ENCODE measurements at places on chromosomes 3 and 15.

GRCh38 chr3:30112902-30113484 is 493.4 kb upstream of the TGFBR2 start:
- DNase-seq, result no peak

DNA sequence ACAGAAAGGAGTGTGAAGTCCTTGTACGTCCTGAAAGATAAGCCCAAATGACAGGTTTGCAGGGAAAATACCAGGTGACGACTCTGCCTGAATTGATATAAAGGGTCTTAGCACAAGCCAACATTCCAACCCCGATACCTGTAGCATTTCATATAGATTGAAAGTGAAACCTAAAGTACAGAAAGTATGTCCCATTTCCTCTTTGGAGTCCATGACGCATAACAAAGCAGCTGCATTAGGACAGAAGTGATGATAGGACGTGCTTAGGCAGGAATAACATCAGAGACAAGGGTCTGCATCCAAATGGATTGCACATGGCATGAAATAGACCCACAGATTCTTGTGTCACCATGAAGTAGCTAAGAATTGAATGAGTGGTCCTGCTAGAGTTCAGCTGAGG is 187.0 kb upstream of the ROBO1 start:
- DNase-seq, result no peak

DNA sequence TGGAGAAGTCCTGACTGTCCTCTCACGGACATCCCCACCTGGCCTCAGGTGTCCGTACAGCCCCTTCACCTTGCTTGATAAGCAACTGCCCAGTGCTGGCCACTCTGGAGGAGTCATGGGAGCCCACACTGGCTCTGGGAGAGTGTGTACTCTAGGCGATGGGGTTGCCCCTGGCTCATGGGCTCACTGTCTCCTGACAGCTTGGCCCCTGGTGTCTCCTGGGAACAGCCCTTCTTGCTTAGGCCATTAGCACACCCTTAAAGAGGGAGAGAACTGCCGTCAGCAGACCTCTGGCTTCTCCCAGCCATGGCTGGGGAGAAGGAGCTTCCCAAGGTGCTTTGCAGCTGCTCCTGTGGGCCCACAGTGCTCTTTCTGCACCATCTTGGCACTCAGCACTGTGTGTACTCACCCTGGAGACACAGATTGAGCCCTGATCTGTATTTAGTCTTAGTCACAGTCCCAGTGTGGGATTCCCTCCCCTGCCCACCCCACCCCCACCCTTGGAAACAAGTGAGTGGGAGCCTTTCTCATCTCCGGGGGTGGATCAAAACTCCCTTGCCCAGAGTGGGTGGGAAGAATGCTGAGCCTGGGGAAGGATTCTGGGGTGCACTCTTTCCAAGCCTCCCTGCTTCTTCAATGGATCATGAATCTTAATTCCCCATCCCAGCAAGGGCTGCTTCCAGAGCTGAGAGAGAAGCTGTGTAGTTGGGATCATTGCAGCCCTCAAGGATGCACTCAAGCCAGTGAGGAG is 83.5 kb upstream of the ADPGK start:
- DNase-seq, result no peak

DNA sequence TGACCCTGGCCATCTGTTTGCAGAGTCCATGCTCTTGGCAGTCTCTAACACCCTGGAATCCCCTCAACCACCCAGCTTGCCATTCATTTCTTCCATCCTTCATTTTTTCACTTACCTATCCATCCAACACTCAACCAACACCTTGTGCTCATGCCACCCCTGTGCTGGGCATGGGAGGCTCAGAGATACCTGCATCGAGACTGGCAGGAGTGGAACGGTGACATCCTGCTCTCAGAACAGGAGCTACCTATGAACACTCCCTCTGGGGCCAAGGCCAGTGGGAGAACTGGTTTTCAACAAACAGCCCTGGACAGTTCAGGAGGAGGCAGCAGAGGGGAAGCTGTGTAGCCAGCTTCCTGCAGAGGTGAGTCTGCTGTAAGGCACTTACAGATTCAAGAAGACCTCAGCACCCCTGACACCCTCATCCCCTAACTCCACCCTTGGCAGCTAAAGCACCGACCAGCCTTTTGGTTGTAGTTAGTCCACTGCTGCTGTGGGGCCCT is 19.5 kb upstream of the ATP2B2 start:
- peak; percentile 27 for DNase-seq

DNA sequence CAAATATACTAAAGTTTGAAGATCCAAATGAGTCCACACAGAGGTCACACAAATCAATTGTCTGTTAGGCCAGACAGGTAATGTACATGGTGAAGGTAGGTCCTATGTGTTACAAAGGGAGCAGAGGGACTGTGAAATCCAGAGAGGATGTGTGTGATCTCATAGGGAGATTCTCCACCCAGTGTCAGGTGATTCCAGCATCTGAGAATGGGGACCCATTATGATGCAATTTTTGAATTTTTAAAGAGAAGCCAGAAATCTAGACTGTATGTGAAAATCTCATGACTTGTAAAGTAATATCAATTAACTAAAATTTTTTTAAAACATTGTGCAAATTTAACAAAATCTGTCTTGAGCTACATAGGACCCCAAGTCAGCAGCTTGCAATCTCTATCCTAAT is 58.3 kb upstream of the NEDD4 start:
- no peak for DNase-seq

DNA sequence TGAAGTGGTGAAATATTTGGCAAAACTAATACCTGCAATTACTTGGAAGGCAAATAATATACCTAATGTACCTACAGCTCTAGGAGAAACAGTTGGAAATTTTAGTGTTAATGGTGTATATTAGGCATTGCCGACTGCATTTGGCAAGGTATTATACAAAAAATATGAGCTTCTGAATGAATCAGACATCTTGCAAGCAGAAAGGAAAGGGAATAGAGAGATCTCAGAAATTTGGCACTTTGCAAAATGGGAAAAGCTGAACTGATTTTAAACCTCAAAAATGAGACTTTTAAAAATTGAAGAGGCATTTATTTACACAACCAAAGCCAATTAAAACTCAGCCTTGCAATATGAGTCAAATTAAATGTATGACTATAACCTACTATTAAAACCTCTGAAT is 40.2 kb upstream of the C15orf61 start:
- DNase-seq, result no peak

- DNase-seq, result no peak
Measured at GRCh38 chr3:65126527-65127410, 439.0 kb upstream of the ADAMTS9 start.

DNA sequence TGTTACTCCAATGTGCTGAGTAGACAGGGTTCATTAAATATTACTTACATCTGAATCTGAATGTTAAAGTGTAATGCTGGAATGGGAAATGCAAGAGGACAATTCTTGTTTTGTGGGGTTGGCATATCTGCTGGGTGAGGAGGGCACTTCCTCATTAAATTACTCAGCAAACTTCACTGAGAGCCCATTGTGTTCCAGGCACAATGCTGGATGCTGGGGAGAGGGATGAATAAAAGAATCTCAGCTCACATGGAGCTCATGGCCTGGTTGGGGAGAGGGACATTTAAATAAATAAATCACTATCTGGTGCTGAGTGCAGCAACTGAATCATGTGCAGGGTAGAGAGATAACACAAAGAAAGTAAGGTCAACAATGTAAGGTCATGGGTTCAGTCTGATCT is 199.2 kb upstream of the CFAP20DC start:
- no peak for DNase-seq

- no peak for DNase-seq
Measured at GRCh38 chr15:101004986-101005747, 86.0 kb downstream of the LRRK1 start.

DNA sequence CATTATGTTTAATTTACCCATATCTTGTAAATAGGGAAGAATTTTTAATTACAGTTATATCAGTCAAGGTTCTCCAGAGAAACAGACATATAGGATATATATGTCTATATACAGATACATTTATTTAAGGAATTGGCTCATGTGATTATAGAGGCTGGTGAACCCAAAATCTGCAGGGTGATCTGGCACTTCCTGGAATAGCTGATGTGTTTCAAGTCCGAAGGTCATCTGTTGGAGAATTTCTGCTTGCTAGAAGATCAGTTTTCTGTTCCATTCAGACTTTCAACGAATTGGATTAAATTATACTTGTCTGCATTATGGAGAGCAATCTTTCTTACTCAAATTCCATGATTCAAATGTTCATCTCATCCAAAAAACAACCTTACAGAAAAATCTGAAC is 694.6 kb upstream of the DPPA4 start:
- no peak for DNase-seq
